GM19239 (cell line): ENCODE measurements at places on chromosomes 4 and X.

- no peak for DNase-seq
These were observed 103.9 kb upstream of the MAOA start for GRCh38 chrX:43552156-43552555.

DNA sequence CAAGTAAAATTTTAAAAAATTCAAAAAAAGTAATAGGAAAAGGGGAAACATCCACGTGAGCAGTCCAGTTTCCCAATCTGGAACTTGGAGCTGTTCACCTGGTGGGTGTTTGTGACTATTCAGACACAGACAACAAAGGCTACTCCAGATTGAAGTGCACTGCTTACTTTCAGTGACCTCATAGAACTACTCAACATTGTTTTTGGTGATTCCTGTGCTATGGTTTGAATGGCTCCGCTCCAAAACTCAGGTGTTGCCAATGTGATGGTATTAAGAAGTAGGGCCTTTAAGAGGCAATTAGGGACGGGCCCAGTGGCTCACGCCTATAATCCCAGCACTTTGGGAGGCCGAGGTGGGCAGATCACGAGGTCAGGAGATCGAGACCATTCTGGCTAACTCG is 22.1 kb downstream of the SH3RF1 start:
- DNase-seq, result no peak

GRCh38 chr4:58688568-58688967 is 1578.4 kb upstream of the IGFBP7 start:
- DNase-seq, result no peak

GRCh38 chr4:67776746-67777145 is 22.6 kb upstream of the GNRHR start:
- no peak for DNase-seq

DNA sequence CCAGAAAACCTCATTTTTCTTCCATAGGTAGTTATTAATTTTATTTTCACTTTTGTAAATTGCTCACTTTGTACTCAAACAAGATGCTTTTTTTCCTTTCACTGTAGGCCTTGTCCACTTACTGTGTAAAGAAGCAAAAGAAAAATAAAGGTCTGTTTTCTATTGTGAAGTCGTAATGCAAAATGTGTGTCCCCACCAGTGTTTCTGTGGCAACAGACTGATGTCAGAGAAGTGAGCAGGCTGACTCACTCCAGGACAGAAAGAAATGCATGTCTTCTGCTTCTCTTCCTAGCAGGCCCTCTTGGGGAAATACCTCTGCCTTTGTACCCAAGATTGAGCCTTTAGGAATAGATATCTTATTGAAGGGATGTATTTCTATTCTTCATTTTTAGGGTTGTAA is 30.3 kb downstream of the INPP4B start:
- DNase-seq, result no peak

GRCh38 chrX:8897259-8897658 is 96.1 kb upstream of the FAM9A start:
- no peak for DNase-seq

GRCh38 chrX:121823406-121823805 is 776.0 kb downstream of the GLUD2 start:
- no peak for DNase-seq

DNA sequence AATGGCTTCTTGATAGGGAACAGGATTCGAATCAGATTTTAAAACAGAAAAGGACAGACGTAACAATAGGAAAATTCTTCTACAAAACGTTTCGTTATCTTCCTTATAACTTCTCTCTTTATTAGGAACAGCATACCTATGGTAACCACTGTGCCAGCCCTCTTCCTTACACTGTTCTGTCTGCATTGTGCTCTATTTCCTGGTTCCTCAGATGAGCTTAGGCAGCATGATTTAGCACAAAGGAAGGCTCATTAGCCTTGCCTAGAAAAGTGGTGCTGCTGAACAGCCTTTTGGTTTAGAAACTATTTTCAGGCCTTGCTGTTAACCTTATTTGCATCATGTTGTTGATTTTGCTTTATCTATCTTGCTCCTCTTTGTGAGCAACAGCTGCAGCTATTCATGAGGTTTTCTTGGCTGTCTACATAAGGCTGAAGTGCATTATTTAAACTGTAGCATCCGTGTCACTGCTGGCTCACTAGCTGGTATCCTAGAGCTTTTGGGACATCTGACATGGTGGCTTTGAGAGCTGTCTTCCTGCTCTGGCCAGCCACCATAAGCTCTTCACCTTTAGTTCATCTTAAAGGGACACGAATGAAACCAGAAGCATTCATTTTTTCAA is 69.9 kb upstream of the NRK start:
- no peak for DNase-seq

DNA sequence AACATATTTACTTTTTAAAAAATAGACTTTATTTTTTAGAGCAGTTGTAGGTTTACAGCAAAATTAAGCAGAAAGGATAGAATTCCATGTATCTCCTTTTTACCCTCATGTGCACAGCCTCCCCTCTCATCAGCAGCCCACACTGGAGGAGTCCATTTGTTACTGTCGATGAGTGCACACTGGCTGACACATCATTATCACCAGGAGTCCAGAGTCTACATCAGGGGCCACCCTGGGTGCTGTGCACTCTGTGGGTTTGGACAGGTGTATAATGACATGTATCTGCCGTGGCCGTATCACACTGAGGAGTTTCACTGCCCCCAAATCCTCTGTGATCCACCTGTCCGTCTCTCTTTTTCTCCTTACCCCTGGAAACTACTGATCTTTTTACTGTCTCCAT is 26.3 kb downstream of the TBC1D14 start:
- DNase-seq, result no peak

DNA sequence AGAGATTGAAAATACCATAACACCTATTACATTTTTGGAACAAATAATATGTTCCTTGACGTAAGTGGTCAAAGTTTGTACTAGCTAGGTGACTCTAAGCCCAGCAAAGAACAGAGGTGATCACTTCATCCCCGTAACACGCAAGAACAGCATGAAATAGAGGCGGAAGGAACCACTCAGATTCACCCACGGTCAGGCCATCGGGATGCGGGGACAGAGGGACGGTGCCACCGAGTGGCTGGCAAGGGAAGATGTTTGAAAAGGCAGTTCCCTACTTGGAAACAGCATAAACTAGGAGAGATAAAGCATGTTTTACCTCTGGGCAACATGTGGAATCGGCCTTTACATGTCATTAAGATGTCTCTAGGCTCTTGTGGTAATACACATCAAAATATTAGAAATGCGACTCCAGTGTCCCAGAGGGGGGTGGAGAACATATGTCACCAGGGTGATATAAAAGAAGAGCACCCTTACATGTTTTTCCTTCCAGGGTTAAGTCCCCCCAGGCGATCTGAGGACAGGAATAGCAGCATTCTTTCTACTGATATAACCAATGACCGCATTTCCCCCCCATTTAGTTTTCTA is 84.0 kb downstream of the PHKA2 start:
- DNase-seq, result no peak

DNA sequence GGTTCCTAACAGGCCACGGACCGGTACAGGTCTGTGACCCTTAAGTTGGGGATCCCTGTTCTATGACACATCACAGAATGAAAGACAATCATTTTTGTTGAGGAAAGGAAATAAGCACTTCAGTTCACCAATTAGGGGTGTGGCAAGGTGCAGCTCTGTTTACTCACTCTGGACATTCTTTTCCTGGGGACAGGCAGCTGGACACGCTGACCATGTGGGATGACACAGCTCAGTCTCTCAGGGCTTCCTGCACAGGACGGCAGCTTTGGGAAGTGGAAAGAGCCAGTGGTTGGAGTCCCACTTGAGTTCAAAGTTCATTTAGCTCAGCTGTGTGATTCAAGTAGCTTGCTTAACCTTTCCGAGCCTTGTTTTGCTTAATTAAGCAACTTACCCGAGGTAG is 55.7 kb downstream of the NDNF start:
- DNase-seq, result no peak

DNA sequence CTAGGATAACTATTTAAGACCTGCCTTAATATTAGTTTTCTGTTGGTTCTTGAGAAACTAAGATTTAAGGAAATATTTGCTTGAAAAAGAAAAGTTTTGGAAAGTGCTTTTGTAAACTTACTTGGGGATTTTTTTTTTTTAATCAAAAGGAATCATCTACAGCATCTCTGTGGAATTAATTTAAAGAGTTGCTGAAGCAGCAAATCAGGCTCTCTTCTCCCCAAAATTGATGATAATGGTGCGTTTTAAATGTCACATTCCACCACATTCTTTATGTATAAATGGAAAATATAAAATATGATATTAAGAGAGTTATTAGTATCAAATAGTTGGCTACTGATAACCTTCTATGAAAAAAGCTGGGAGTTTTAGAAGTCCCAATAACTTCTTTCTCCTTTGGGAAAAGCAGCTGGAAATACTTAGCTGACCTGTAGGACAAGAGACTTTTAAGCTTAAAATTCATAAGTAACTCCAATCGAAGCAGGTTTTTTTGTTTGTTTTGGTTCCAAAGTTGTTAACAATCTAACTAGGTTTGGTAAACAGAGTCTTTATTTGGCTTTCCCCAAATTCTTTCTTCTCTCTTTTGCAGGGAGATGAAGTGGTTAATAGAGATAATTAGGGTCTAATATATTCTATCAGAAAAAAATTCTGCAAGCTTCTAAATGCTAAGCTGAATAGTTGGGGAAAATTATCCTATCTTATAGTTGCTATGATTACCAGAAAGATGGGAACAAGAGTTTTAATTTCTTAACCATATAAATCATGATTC is 4.4 kb downstream of the KLF3 start:
- no peak for DNase-seq

DNA sequence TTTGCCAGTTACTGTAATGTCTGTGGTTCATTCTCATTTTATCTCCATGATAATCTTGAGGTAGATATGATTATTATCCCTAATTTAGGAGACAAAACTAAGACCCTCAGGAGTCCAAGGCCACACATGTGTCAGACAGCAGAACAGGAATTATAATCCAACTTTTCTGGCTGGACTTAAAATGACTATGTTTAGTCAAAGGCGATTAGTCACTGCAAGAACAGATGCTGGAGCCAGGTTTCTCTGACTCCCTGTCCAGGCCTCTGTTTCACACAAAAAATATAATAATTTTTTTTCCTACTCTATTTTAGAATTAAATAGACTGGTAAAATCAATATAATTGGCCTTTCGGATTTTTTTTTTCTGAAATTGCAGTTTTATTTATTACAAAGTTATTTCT is 56.7 kb upstream of the TMEM131L start:
- DNase-seq, result no peak

- DNase-seq, result no peak
These were observed 79.3 kb upstream of the DYNLT3 start for GRCh38 chrX:37926700-37927099.

- no peak for DNase-seq
These were observed 3.9 kb downstream of the FABP2 start for GRCh38 chr4:119317990-119318389.

- no peak for DNase-seq
These were observed 523.1 kb downstream of the MID1IP1 start for GRCh38 chrX:39324233-39324930.

- DNase-seq, result no peak
These were observed 562.0 kb upstream of the AADAT start for GRCh38 chr4:170651786-170652185.

GRCh38 chrX:1486749-1487361 is 34.1 kb upstream of the ASMTL start:
- no peak for DNase-seq

GRCh38 chrX:123665197-123665596 is 67.7 kb downstream of the THOC2 start:
- no peak for DNase-seq

DNA sequence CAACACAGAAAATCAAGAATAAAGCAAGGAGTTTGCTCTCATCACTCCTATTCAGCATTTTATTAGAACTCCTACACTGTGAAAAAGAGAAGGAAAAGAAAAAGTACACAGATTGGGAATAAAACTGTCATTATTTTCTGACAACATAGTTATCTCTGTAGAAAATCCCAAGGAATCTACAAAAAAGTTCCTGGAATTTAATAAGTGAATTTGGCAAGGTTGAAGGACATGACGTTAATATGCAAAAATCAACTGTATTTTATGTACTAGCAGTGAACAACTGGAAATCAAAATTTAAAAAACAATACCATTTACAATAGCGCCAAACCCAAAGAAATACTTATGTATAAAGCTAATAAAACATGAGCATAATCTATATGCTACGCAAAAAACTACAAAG is 26.3 kb downstream of the CHIC2 start:
- no peak for DNase-seq

- no peak for DNase-seq
These were observed 45.5 kb upstream of the CLNK start for GRCh38 chr4:10730019-10730418.

- no peak for DNase-seq
These were observed 18.5 kb downstream of the VSIG4 start for GRCh38 chrX:66021401-66021764.

DNA sequence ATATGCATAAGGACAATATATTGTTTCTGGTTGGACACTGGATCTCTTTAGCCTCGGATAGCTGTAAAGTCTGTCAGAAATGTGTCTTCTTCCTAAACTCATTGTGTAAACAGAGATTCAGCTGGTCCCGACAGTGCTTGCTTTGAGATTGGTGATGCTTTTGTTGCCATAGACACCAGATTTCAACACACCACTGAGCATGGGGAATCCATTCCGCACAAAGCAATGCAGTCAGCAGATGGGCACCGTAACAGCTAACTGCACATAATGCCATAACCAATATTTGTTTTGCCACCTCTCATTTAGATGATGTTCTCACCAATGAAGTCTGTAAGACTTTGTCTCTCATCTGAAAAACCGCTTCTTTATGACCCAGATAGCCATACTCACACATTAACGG is 33.3 kb upstream of the FAM47C start:
- no peak for DNase-seq

GRCh38 chrX:151552743-151553142 is 10.7 kb upstream of the PASD1 start:
- no peak for DNase-seq

DNA sequence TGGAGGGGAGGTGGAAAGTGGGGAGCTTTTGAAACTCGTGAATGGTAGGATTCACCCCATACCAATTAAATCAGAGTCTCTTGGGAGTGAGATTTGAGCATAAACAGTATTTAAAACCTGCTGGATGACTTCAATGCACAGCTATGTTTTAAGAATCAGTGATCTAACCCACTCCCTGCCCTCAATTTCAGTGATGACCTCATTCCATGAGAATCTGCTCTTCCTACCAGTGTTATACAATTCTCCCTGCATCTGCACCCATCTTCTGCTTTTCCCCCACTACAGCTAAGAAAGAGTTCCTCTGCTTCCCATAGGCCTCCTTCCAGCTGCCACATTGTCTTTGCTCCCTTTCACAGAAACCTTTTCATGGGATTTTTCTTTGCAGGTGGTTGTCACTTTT is 18.3 kb upstream of the H2AZ1 start:
- DNase-seq, result no peak

GRCh38 chrX:318739-319578 is at the start of gene GTPBP6:
Gene GTPBP6 (minus strand): TSS chrX:318796. CDS start chrX:318787, 9 bp downstream.
- peak; percentile 86 for DNase-seq
